ENCODE measurements at places on chromosomes 7 and 10.

DNA sequence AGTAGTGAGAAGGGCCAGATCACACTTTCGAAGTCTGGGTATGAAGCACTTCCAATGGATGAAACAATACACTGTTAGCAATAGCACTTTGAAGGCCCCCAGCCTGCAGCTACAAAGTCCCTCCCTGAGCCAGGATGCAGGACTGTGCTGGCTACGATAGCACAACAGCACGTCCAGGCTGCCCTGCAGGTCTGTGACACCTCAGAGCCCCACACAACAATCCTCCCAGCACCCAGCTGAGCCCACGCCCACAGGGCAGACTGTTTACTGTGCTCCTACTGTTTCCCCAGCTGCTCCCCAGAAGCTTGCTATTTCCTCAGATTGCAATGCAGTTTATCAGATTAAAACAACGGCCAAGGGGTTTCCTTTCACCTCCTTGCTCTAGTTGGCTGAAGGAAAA lies 71.4 kb downstream of the HTR5A start:
- no peak for DNase-seq

DNA sequence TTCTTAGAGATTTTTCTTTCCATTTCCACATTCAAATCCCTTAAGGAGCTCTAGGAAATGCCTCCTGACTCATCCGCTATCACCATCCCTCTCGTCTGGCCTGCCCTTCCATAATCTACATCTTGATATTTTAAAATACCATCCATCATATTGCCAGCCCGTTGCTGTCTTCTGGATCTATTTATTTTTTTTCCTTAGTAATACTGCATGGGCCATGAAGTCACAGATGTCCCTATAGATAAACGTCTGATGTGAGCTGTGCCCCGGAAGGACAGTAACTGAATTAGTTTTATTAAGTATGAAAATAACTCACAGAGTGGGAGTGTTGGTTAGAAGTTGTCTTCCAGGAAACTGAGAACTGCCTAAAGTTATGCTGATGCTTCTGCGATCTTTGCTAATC lies 76.2 kb downstream of the KLF6 start:
- DNase-seq: no peak

GRCh38 chr10:62056698-62057097 lies 155.2 kb downstream of the ARID5B start:
- DNase-seq: no peak

- no peak for DNase-seq
These were observed 38.6 kb upstream of the ADD3 start for GRCh38 chr10:109968953-109969759.

DNA sequence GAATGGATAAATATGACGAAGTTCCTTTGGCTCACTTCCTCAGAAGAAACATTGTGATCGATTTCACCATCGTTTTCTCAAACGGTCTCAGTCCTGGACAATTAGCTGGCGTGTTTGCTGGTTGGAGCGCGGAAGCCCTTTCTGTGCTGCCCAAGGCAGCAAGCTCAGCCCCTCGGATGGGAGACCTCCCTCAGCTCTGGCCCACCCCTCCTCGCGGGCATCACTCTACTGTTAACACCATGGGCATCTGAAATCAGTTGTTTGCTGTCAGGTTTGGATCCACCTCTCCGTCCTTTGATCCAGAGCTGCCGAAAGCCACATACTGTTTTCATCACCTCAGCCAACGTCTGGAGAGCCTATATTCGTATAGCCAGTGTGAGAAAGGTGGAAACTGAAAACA lies 68.2 kb downstream of the C10orf143 start:
- DNase-seq: no peak

- no peak for DNase-seq
These were observed 1.3 kb downstream of the POR start for GRCh38 chr7:75916259-75916658.

DNA sequence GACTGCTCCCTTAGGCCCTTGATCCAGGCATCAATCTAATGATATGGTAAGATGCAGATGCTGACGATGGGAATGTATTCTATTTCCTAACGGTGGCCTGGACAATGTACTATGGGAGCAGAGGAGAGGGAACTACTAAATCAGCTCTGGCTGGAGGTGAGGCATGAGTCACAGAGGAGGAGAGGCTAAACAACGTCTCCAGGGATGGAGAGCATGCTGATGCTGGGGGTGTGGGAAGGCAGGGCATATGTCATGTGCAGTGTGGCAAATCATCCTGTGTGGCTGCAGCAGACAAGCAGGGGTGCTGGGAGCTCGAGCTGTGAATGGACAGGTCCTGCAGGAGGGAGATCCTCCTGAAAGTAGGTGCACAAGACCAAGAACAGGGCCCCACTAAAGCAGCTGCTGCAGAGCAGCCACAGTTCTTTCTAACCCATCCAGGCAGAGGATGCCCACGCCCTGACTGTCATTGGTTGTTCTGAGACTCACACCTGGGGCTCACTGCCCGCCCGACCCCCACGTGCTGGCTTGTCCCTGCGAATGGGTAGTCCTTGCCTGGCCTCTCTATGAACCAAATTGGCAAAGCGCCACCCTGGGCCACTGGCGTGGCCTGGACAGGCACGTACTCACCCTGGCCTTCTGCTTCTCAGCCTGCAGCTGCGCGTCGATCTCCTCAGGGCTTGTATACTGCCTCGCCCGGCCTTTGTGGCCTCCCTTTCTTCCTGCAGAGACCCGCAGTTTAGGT lies 4.0 kb downstream of the PDAP1 start:
- DNase-seq: no peak

- no peak for DNase-seq
These were observed 11.5 kb upstream of the OGA start for GRCh38 chr10:101829561-101830315.

DNA sequence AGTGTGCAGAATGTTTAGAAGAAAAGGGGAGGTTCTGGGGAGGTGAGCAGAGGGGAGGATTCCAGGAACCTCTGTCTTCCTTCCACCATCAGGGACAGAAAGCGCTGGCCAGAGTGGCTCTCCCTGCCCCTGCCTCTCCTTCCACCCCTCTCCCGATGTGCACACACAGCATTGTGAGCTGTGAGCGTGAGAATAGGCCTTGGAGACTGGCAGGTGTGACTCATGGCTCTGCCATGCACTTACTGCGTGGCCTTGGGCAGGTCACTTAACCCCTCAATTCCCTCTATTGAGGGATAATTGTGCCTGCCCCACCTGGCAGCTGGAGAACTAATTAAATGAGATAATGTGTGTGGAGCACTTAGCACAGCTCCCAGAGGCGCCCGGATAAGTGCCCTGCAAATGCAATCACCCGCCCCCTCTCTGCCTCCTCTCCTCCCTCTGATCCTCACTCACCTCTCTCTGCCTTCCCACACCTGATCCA lies 115.4 kb downstream of the ZMIZ1 start:
- DNase-seq: no peak

- no peak for DNase-seq
These were observed 81.6 kb upstream of the MYO3A start for GRCh38 chr10:25852364-25852941.

DNA sequence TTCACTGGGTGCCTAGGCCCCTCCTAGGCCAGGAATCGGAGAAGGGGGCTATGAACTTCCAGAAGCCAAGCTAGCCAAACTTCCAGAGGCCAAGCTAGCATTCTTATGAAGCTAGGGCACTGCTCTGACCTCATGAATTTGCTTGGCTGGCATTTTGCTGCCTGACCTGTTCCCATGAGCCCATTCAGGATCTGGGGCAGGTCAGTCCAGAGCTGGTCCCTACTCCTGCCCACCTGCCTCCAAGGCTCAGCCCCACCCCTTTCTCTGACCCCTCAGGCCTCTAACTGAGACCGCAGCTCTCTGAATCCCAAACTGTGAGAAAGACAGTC lies 1.3 kb upstream of the PPIF start:
- no peak for DNase-seq

DNA sequence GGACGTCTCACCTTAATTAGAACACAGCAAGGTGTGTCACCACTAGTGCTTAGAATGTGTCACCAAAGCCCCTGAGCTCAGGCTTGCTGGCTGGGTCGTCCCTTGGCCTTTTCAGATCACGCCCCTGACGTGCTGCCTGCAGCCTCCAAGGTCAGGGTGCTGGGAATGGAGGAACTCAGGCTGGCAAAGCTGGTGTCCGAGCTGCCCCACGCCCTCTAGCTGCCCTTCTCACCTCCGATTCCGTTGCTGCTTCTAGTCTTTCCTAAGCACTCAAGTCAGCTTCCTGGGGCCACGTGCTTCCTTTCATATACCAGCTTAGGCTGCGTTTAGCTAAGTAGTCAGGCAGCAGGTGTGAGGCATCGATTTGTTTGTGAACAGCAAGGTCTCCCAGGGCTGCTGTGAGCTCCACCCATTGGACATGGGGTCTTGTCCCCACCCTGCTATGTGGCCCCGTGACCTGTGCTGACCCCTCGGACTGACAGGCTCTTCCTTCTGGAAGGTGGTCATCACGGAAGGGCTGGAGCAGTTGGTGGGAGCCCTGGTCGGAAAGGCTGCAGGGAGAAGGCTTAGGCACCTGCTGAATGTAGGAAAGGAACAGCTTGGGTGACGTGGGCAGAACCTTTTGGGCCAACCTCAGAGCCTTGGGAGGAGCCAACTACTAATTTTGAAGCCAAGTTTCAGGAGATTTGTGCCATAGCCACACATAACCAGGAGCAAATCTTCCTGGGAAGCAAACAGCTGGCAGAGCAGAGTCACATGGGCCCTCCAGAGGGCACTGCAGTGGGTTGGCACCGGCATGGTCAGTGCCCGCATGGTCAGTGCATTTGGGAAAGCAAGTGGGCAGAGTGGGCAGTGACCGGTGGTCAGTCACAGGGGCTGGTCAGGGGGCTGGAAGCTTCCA lies 28.8 kb downstream of the VIPR2 start:
- DNase-seq: no peak
